T-helper 9 cell (primary cell): ENCODE measurements at places on chromosomes 12 and 14.

DNA sequence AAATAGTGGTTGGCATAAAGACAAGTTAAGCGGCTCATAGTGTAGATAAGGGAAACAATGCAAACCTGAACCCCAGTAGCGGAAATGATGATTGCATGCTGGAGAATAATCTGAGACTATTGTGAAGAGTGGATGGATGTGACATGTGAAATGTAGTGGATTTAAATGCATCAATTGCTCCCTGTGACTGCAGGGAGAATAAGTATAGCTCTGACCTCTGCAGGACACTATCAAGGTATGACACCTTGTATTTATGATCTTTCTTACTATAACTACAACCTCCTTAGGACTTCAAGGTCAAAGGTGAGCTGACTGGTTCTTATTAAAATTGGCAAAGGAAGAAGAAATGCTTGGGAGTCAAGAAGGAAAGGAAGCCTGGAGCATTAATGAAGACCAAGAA lies 285.6 kb downstream of the GRIN2B start:
- DNase-seq = no peak

DNA sequence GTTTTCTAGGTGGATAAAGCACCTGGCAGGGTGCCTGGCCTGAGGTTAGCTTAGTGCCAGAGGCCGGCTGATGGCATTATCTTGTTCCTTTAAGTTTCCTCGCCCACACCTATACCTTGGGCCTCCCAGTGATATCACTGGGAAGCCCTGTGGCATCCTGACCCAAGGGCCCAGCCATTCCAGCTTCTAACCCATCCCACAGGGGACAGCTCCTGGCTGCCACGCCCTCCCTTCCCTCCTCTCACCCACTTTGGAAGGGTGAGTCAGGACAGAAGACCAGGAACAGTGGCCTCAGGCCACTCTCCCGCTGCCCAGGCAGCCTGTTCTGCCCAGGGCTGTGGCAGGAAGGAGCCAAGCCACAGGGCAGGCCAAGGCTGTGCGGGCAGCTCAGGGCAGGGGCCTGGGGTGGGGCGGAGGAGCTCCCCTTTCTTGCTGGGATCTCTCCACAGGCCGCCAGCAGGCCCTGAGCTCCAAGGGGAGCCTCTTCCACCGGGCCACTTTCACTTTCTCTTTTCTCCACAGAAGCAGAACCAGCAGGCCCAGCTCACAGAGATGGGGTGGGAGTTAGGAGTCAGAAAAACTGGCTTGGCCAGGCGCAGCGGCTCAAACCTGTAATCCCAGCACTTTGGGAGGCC lies 75.1 kb downstream of the IRF2BPL start:
- peak; percentile 27 for DNase-seq

DNA sequence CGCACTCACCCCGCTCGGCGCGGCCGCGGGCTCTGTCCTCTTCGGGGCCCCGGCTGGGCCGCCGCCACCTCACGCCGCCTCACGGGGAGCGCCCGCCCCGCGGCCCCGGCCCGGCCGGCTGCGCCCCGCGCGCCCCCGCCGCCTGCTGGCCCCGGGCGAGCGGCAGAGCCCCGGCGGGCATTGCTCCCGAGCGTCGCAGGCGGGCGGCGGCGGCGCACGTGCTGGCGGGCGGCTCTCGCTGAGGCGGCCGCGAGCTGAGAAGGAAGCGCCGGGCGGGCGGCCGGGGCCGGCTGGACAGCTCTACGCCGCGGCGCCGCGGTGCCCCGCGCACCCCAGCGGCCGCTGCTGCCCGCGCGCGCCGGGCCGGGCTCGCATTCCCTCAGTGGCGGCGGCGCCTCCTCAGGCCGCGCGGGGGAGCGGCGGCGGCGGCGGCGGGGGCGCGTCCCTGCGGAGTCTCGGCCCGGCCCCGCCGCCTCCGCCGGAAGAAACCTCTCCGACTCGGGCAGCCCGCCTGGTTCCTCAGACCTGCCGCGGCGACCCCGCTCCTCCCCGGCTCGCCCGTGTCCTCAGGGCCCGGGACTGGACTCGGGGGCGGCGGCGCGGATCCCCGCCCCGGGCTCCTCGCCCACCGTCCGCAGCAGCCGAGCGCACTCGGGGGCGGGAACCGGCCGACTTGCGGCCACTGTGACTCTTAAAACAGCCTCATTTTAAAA lies at the start of gene PITPNM2:
TSS of gene PITPNM2 (minus strand) at position 347 of the 713 bp plus-strand sequence. CDS start 116,500 bp downstream, outside the sequence.
- DNase-seq = peak; percentile 53

DNA sequence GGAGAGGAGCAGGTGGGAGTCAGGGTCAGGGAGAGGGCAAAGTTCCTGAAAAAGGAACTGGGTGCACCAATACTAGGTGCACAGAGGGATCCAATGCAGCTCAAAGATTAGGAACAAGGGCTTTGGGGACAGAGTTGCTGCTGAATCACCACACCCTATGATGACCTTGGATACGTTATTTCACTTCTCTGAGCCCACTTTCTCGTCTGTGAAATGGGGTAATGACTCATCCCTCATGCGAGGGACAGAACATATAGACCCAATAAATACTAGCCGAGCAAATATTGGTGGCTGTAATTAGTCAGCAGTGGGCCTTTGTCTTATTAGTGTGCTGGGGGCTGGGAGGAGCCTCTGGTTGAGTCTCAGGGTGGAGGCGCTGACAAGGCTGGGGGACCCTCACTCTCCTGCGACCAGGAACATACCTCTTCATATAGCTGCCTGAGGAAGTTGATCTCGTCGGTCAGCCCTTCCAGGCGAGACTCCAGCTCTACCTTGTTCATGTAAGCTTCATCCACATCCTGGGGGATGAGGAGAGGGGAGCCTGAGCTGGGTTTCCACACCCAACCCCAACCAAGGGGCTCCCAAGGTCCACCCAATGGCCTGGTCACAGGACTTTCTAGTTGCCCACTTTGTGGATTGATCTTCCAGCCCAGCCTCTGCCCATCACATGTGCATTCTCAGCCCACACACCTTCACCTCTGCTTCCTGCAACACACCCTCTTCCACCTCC lies 4.5 kb downstream of the KRT8 start:
- no peak for DNase-seq

DNA sequence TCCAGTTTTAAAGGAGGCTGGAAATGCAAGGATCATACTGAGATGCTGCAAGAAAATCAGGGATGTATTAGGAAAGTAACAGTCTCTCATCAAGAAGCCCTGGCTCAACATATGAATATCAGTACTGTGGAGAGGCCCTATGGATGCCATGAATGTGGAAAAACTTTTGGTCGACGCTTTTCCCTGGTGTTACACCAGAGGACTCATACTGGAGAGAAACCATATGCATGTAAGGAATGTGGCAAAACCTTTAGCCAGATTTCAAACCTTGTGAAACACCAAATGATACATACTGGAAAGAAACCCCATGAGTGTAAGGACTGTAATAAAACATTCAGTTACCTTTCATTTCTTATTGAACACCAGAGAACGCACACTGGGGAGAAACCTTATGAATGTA lies 24.5 kb downstream of the ZNF891 start:
- DNase-seq = no peak

- no peak for DNase-seq
Measured at GRCh38 chr12:110575326-110575725, 7.8 kb downstream of the PPTC7 start.

GRCh38 chr12:122795807-122796206 lies 21.4 kb downstream of the CCDC62 start:
- DNase-seq = no peak

DNA sequence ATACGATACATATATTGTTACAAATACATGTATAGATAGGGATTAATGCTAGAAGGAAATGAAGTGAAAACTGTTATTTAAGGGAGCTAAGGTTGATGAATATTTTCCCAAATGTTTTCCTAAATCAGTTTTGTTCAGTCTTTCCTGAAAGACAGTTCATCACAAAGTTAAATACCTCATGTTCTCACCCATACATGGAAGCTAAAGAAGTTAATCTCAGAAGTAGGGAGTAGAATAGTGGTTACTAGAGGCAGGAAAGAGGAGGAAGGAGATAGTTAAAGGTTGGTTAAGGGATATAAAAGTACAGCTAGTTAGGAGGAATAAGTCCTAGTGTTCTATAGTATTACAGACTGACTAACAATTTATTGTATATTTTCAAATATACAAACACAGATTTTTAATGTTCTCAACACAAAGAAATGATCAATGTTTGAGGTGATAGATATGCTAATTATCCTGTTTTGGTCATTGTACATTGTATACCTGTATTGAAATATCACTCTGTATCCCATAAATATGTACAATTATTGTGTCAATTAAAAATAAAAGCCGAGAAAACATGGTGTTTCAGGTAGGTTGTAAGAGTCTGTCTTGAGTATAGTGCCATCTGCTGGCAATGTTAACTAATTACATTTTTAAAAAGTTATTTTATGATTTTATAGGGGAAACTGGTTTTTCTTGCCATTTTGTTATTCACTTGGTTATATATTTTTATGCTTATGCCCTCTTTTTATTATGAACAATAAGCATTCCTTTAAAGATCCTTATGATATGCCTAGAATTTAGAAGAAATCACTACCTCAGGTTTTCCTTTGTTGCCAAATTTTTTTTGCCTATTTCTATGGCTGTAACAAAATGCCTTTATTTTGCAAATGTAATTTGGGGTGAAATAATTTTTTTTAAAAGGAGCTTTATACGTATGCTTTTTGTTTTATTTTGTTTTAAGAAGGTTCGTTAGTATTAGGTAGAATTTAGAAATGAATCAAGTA lies 26.9 kb downstream of the ZDHHC17 start:
- no peak for DNase-seq

GRCh38 chr14:23559010-23559925 lies 3.2 kb downstream of the THTPA start:
- DNase-seq = peak; percentile 72

DNA sequence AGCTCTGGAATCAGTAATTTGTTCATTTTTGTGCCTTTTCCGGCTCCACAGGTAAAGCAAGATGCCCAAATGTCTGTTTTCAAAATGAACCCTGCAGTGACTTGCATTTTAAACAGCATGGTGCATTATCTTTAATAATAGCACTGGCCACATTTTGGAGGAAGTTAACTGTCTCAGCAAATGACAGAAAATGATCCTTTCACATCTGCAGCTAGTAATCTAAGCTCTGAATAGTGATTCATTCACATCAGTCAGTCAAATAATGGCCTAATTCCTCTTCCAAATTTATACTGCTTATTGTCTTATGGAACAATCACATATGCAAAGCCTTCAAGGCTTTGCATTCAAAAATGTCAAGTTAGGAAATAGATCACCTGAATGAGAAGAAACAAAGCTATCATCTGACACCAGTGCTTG lies 75.6 kb downstream of the PPM1H start:
- DNase-seq = no peak

DNA sequence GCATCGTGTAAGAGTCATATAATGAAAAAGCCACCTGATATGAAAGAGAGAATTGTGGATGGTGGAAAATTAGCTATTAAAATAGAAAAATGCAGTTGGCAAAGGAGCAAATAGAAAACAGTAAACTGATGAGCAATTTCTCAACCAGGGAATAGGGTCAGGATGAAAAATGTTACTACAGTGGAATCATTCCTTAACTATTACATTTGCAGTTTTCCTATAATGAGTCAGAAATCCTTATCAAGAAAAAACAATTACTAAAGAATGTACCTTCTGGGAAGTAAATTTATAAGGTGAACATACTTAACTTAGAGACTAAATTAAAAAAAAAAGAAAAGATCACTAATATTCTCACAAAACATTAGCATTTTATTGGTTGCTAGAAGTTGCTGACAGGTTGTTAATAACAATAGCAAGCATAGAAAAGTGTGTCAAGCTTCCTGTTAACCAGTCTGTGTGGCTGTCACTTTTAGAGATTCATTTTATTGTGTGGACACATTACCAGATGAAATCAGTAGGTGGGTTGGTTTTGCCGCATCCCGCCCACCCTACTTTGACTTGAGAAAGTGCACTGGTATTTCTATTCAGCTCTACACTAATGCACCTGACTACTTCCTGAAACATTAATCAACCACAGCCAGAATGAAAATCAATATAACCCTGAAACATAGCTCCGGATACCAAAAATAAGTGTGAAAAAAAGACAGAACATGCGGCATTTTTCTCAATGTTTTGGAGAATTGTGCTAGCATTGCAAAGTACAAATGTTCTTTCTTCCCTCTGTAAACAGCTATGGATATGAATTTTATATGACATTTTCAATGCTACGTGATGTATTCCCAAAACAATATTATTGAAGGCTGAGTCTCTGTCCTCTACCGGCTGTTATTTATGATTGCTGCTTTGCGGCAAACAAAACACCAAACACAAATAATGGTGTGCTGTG lies 576.7 kb downstream of the SLC16A7 start:
- no peak for DNase-seq

DNA sequence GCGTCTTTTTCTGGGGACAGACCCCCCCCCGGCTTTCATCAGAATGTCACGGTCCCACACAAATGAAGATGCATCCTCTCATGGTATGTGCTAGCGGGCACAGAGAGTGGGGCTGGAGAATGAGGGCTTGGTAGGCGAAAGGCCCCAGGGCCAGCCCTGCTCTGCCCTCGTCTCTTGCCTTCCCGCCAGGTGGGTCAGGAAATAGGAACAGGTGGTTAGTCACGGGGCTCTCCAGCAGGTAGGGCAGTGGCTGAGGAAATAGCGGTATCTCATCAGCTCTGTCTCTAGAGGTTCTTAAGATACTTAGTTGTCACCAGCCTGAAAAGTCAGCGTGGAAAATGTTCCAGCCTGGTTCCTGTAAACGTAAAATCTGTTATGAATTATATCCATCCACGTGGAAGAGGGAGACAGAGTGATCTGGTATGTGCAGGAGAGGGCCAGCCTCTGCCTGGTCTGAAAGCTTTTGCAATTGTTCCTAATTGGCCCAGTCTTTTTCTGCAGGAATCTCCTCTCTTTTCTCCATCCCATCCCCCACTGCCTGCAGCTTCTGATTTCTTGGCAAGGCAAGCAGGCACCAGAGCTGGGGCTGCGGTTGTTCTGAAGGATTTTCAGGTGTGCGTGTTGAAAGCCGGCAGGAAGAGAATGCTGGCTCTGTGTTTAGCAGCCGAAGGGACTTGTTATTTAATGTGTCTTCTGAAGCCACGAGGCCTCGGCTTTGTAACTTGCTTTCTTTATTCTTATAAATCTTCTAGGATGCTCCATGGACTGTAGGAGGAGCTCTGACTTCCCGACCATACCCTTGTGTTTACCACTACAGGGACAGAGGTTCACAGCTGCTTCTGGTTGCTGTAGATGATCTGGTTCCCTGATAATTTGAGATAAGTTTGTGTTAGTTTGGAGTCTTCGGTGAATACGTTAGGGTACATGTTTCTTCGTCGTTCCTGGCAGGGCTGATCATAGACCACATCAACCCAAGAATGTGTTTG lies 131.1 kb downstream of the CACNA1C start:
- DNase-seq = no peak

- no peak for DNase-seq
Measured at GRCh38 chr14:45181806-45182205, 46.1 kb downstream of the FANCM start.

DNA sequence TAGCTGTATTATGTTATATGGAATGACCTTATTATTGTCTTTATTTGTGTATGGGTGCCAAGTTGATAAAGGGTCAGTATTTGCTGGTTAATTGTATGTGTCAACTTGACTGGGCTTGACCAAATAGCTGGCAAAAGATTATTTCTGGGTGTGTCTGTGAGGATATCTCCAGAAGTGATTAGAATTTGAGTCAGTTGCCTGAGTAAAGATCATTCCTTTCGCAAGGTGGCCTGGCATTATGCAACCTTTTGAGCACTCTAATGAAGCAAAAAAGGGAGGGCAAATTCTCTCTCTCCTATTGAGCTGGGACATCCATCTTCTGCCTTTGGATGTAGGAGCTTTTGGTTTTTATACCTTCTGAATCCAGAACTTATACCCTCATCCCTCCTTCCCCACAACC lies 82.2 kb downstream of the ATXN7L3B start:
- no peak for DNase-seq

- no peak for DNase-seq
Measured at GRCh38 chr12:93005928-93006392, 76.9 kb upstream of the EEA1 start.

GRCh38 chr12:64039281-64039871 lies 182.7 kb downstream of the KICS2 start:
- no peak for DNase-seq

- no peak for DNase-seq
Measured at GRCh38 chr14:77638771-77639171, 22.3 kb upstream of the SPTLC2 start.
